Stimulated activated CD4-positive, alpha-beta T cell treated with anti-CD3 and anti-CD28 coated beads, Interleukin-1b, Interleukin-23, amount 100 ng/mL, for 1 hour (primary cell): ENCODE measurements at places on chromosomes 6 and 20.

DNA sequence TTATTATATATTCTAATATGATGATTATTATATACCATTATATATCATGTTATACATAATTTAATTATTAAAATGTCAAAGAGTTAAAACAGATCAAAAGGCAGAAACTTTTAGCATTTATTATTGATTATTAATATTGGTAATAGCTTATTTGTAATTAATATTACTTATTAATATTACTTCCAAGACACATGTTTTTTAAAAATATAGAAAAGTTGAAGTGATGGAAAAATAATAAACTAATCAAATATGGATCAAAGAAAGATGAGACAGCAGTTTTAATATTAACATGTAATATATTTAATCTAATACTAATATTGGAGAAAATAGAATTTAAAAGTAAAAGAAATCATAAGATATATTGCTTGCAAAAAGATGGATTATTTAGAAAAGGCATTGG is 154.6 kb upstream of the TAB2 start:
- DNase-seq = no peak

DNA sequence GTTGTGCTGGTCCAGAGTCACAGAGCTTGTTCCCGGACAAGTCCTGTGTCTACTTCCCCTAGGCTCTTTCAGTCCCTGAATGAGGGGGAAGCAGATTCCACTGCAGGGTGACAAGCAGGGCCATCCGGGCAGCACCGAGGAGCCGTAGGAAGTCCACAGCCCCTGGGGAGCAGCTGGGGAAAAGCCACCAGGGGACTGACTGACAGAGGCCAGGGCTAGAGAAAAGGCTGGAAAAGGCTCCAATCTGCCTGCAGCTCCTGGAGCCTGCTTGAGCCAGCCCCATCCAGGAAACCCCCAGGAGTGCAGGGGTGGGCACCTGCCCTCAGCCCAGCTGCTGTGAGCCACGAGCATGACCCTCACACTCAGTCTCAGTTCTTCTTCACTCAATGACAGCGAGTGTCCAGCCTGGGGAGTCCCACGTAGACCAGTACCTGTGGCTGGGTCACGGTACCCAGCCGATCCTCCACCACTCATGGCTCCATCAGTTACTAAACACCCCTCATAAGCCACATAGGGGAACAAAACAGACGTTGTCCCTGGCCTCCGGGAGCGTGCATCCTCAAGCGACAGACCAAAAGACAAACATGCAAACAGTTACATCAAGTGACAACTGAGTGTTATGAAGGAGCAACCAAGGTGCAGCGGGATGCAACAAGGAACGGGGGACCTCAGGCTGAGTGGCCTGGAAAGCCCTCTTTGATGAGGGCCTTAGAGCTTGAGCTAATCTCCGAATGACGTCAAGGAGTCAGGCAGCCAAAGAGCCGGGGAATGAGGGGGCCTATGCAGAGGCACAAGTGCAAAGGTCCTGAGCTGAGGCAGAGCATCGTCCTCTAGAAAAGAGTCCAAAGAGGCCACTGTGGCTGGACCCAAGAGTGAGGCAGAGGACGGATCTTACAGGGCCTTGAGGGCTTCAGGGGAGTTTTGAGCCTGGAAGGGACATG is 24.8 kb upstream of the VSTM2L start:
- DNase-seq = no peak

- no peak for DNase-seq
These were observed 95.5 kb downstream of the ASXL1 start for GRCh38 chr20:32453467-32454163.

DNA sequence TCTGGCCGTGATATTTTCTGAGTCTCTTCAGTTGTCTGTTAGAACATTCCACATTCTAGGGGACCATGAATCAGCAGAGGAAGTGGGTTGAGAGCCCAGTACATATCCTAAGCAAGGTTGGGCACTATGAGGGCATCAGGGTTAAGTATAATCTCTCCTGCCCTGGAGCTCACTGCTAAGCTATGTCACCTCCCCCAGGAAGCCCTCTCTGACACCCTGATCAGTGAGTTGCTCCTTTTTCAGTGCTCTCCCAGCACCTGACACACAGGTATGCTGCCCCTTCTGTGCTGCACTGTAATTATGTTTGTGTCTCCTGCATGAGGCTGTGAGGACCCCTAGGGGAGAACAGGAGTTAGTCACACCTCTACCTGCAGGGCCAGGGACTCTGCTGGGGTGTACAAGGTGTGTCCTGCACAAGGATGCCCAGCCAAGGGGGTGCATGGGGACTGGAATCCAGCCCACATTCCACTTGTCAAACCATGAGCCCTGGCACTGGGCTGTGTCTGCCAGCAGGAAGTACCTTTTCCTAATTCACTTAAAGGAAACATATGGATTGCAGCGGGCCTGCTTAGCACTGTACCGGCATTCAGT is 3.9 kb downstream of the RAB44 start:
- DNase-seq = no peak

DNA sequence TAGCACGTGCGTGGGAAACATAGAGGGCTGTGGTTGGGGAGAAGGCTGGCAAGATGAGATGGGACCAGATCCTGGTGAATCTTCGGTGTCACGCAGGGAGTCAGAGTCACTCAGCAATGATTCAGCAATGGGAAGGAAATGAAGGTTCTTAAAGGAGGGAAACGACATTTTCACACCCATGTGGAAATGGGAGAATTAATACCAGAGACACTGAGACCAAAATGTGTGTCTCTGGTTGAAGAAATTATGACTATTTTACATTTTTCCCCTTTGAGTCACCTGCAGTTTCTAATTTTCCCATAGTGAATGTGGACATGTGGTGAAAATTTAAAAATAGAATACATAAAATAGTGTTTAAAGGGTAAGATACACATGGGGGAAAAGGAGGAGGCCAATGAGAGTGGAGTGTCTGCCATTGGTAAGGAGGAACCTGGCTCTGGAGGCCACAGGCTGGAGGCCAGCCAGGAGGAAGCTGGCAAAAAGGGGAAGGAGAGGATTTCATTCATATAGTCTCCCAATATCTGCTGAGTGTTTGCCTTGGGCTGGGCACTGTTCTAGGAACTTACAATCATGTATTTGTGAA is 17.5 kb downstream of the NRN1 start:
- DNase-seq = no peak

- DNase-seq = no peak
These were observed 418.6 kb downstream of the CDKAL1 start for GRCh38 chr6:20952699-20953474.
